Type B pancreatic cell (in vitro differentiated cells): ENCODE measurements at places on chromosomes 3 and 15.
A peak's percentile ranks its signal among the peaks of the same experiment; 100 is the strongest.

- H3K4me3 ChIP-seq, result no peak overlapping the region
- H3K36me3 ChIP-seq, result no peaks in the 10 kb centered on the region
- no peak for DNase-seq
Measured at GRCh38 chr3:43218156-43218555, 68.2 kb upstream of the SNRK start.

DNA sequence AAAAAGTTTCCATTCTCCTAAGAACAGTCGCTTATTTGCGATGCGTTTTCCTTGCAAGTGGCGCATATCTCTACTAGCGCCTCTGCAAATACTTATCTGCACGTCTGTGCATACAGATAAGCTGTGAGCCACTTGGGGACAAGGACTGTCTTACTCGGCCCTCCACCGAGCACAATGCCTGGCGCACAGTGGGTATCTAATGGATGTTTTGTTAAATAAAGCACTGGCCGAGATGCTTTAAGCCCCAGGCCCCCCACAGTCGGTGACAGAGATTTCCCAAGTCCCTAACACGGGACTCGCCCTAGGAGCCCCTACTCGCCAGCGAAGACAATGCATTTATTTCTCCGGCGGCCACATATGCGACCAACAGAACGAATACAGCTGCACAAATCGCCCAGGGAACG, 503 bp downstream of the HLTF start:
- peaks cover 17% of the 10 kb centered on the region for H3K4me1 ChIP-seq
- peaks cover 23% of the 10 kb centered on the region for H3K36me3 ChIP-seq
- H3K4me3 ChIP-seq, result peak overlapping the region; percentile 99
- DNase-seq, result no peak

- H3K4me3 ChIP-seq, result no peak overlapping the region
- H3K4me1 ChIP-seq, result peaks cover 6% of the 10 kb centered on the region
- no peak for DNase-seq
- H3K36me3 ChIP-seq, result no peaks in the 10 kb centered on the region
- peak overlapping the region; percentile 8 for H3K27ac ChIP-seq
Measured at GRCh38 chr3:82044930-82045705, 283.7 kb upstream of the GBE1 start.

- no peak for DNase-seq
- H3K36me3 ChIP-seq, result no peaks in the 10 kb centered on the region
- peak overlapping the region; percentile 32 for H3K27ac ChIP-seq
Measured at GRCh38 chr15:74304431-74304830, 63.0 kb downstream of the CYP11A1 start.

GRCh38 chr3:149535333-149535685, 60.8 kb downstream of the TM4SF4 start:
- no peaks in the 10 kb centered on the region for H3K27me3 ChIP-seq
- peak overlapping the region; percentile 83 for H3K27ac ChIP-seq
- H3K4me1 ChIP-seq, result peaks cover 68% of the 10 kb centered on the region
- H3K36me3 ChIP-seq, result peaks cover 11% of the 10 kb centered on the region
- H3K4me3 ChIP-seq, result no peak overlapping the region
- no peak for DNase-seq

DNA sequence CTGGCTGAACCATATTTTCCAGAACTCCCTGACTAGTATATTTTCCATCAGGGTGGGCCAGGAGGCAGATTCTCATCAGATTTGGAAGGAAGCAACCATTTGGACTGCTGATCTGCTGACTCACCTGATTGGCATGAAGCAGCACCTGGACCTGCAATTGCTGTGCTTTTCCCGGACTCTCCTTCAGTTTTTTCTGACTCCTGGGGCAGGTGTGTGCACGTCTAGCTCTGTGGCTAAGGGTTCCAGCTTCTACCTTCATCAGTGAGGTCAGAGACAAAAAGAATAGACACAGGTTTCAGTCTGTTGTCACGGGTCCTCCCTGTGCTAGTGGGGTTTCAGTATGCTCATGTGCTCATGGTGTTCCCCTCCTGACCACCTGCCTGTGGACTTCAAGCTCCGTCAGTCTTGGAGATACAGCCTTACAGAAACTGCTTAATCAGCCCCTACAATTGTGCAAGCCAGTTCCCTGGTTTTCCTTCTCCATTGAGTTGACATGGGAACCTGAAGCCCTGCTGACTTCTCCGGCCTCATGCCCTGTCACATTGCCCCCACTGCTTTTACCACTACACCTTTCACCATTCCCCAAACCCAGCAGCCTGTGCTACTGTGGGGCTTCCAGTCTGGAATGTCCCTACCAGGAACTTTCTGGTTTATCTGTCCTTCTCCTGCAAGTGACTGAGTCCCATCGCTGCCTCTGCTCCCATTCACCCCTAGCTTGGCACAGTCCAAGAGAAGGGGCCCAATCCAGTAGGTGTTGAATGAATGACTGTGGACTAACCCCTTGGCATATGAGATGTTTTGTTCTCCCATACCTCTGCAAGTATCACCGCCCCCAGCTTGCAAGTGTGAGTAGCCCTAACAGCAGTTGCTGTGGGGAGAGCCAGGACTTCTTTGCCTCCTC, 31.7 kb downstream of the HMCES start:
- peaks cover 14% of the 10 kb centered on the region for H3K4me1 ChIP-seq
- DNase-seq, result no peak
- H3K36me3 ChIP-seq, result peaks cover 5% of the 10 kb centered on the region
- H3K27me3 ChIP-seq, result no peaks in the 10 kb centered on the region
- peak overlapping the region; percentile 19 for H3K4me3 ChIP-seq

DNA sequence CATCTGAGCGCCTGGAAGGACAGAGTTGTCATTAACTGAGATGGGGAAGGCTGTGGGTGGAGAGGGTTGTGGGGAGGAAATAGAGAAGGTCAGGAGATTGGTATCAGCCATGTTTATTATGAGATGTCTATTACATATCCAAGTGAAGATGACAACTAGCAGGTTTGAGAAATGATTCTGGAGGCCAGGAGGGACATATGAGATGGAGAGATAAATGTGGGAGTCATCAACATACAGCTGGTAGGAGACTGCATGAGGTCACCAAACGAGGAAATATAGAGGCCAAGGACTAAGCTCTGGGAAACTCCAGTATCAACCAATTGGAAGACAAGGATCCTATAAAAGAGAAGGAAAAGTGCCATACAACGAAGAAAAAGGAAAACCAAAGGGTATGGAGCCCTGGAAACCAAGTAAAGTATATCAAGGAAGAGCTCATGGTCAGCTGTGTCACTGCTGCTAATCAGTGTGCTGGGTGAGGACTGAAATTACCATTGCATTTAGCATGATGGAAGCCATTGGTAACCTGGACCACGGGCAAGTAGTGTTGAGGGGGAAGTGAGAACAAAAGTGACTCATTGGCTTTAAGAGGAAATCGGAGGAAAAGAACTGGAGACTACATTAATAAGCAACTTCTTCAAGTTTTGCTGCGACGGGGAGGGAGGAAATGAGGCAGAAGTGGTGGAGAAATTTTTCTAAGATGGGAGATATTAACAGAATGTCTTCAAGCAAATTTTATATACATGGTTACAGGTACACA, 14.0 kb upstream of the UACA start:
- no peak for DNase-seq
- H3K36me3 ChIP-seq, result no peaks in the 10 kb centered on the region
- H3K27ac ChIP-seq, result no peak overlapping the region
- no peak overlapping the region for H3K4me3 ChIP-seq
- peaks cover 4% of the 10 kb centered on the region for H3K4me1 ChIP-seq
- H3K27me3 ChIP-seq, result peaks cover 4% of the 10 kb centered on the region

DNA sequence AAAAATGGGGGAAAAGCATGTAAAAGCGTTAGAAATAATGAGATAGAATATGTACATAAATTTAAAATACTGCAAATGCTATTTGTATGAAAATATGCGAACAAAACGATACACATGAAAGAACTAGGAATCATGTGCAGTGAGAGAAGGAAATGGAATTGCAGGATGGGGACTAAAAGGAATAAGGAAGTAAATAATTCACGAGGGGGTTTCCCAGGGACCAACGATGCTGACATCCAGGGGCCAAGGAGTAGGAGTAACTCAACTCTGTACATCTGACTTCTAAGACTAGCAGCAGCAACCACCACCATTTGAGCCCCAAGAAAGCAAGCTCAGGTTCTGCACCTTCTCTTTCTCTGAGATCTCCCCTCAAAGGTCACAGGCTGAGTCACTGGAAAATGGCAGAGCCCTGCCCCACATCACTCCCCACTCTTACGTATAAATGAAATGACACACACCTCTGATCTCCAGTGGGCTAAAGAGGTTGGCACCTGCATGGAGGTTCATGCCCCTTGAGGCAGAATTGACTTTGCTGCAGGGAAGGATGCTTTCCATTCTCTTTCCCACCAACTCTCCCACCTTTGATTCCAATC, 100.0 kb upstream of the DLG1 start:
- H3K27me3 ChIP-seq, result no peaks in the 10 kb centered on the region
- DNase-seq, result no peak
- no peak overlapping the region for H3K4me3 ChIP-seq
- H3K36me3 ChIP-seq, result no peaks in the 10 kb centered on the region
- H3K4me1 ChIP-seq, result no peaks in the 10 kb centered on the region
